ENCODE measurements at places on chromosomes 11 and 22.

- DNase-seq, result no peak
These were observed 802 bp downstream of the ATG2A start for GRCh38 chr11:64916040-64916774.

- DNase-seq, result no peak
These were observed at the start of gene MCHR1 for GRCh38 chr22:40679249-40679963. MCHR1 (plus strand) TSS chr22:40679484; CDS start chr22:40679653, 169 bp downstream.

GRCh38 chr11:29261831-29262230, 755.0 kb downstream of the KCNA4 start:
- no peak for DNase-seq

DNA sequence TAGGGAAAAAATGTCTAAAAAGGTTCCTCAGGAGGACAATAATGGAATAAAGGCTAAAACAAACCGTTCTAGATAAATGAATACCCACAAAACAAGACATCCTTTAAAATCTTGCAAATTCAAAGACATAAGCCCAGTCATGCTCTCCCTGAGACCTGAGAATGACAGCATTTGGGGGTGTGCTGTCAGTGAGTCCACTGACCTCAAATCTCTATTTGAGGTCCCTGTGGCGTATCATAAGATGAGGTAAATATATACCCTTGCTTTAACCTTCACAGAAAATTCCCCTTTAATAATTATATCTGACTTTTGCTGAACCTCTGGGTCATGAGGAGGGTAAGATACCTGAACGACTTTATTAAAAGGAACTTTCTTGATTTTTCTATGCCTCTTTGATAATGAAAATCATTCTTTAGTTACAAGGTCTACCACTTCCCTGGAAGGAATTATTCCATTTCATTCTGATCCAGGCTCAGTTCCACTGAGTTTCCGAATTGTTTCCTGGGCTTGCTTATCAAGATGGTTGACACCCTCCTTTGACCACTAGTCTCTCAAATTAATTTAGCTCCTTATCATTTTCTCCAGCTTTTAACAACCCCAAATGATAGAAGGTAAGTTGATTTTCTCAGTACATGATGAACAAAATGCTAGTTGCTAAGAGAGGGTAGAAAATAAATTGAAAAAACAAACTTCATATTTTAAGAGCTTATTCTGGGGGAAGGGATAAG, 53.8 kb upstream of the CHRM4 start:
- DNase-seq, result no peak

- no peak for DNase-seq
These were observed 18.8 kb downstream of the VPS37C start for GRCh38 chr11:61142424-61142823.
